Karpas-422 (cell line): ENCODE measurements at places on chromosomes 4 and X.

- DNase-seq = peak; percentile 87
These were observed 33.5 kb upstream of the DCX start for GRCh38 chrX:111445485-111445884.

DNA sequence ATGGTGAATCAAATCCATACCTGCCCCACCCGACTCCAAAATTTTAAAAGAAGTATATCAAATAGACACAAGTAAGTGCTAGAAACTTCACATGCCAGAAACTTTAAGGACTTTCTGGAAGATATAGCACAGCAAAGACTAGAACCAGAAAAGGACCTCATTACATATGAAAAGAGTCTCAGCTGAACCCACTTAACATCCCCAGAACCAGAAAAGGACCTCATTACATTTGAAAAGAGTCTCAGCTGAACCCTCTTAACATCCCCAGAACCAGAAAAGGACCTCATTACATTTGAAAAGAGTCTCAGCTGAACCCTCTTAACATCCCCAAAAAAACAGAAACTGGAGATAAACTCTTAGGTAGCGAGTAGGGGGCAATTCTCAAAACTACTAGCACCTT is 32.3 kb downstream of the STPG2 start:
- no peak for DNase-seq

DNA sequence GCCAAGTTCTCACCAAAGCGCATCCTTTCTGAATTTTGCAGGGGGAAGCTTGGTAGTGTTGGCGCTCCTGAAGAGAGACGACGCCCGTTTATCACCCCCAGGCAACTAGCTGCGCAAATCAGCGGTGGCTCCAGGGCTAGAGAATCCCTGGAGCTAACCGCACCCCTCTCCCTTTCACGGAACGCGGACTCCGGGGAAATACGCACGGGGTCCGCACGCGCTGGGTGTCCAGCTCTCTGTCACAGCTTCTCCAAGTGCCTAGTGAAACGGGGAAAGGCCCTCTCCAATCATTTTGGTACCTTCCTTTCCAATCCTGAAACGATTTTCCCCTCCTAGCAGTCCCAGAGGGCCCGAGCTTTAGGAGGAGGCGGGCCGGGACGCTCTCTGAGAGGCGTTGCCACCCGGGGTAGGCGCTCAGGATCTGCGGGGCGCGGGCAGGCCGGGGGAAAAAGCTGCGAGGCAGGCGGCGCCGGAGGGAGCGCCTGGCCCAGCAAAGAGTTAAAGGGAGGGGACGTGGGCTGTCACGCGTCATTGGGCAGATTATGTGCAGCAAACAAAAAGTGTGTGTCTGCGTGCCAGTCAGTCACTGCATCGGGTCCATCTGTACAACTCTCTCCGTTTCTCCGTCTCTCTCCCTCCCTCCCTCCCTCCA is at the start of gene PRDM8:
Gene PRDM8, plus strand, starts transcription at position 582 of the 652 bp plus-strand sequence. CDS start 2,578 bp downstream, outside the sequence.
- DNase-seq = no peak

DNA sequence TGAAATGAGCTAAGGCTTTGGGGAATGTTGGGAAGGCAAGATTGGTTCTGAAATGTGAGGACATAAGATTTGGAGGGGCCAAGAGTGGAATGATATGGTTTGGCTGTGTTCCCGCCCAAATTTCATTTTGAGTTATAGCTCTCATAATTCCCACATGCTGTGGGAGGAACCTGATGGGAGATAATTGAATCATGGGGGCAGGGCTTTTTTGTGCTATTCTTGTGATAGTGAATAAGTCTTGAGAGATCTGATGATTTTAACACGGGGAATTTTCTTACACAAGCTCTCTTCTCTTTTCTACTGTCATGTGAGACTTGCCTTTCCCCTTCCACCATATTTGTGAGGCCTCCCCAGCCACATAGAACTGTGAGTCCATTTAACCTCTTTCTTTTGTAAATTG is 157.6 kb upstream of the C1QTNF7 start:
- DNase-seq = no peak

- DNase-seq = no peak
These were observed 52.2 kb upstream of the BLTP1 start for GRCh38 chr4:122099896-122100295.
